ENCODE measurements at places on chromosomes 16 and 17. TPM values are rescaled to one million over a fixed set of nuclear protein-coding genes. Genes with fewer than 3 reads are reported as not detected.

HOXB1 gene
- total RNA-seq = not detected

NEUROD2 gene
- total RNA-seq = not detected

B3GNT9 gene
- 25.1 TPM for total RNA-seq

DNAH17 gene
- total RNA-seq = not detected

DOC2A gene
- total RNA-seq = 0.30 TPM

ACSF3 gene
- total RNA-seq = 33.6 TPM

MLLT6 gene
- 19.6 TPM for total RNA-seq

SEPTIN1 gene
- 0.15 TPM for total RNA-seq

OTOP3 gene
- total RNA-seq = not detected

CCL8 gene
- total RNA-seq = not detected

TP53TG3F gene
- total RNA-seq = not detected

MRM3 gene
- 24.1 TPM for total RNA-seq

DLX4 gene
- total RNA-seq = not detected

ZP2 gene
- not detected for total RNA-seq

SLC38A8 gene
- not detected for total RNA-seq

MAF gene
- total RNA-seq = 0.89 TPM

FSCN2 gene
- not detected for total RNA-seq

LITAFD gene
- total RNA-seq = not detected

ITGB4 gene
- under 0.01 TPM for total RNA-seq

SPATA32 gene
- not detected for total RNA-seq

BANP gene
- total RNA-seq = 16.6 TPM

CSH1 gene
- total RNA-seq = not detected

TBX4 gene
- total RNA-seq = 3.5 TPM

GNAO1 gene
- 0.17 TPM for total RNA-seq

SCIMP gene
- not detected for total RNA-seq

CACNG3 gene
- not detected for total RNA-seq

KRTAP4-6 gene
- not detected for total RNA-seq

Measured in bronchus fibroblast of lung (primary cell).